AG09319 (cell line): ENCODE measurements at places on chromosomes 7 and 10.

- DNase-seq = no peak
These were observed 429.1 kb upstream of the ZMIZ1 start for GRCh38 chr10:78639629-78640028.

DNA sequence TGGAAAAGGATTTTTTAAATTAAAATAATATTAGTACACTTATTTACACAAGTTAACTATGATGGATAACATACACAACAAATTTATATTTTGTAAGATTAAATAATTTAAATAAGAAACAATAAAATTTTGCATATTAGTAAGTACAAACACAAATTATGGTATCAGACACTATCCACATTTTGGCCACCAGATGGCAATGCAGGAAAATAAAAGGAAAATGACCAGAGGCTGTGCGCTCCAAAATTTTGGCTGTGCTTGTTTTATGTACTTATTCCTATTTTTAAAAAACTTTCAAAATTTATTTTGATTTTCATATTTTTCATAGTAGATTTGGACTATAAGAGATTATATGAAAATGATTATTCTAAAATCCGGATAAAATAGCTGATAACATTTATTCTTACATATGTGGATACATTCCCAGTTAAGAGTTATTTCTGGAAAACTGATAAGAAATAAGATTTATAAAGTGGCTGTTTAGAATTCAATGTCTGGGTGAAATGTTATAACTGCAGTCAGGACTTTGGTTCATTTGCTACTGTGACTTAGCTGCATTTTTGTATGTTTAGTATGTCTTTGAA lies 274.7 kb upstream of the HGF start:
- peak; percentile 19 for DNase-seq

GRCh38 chr10:69402386-69402785 lies 14.3 kb downstream of the TACR2 start:
- no peak for DNase-seq

DNA sequence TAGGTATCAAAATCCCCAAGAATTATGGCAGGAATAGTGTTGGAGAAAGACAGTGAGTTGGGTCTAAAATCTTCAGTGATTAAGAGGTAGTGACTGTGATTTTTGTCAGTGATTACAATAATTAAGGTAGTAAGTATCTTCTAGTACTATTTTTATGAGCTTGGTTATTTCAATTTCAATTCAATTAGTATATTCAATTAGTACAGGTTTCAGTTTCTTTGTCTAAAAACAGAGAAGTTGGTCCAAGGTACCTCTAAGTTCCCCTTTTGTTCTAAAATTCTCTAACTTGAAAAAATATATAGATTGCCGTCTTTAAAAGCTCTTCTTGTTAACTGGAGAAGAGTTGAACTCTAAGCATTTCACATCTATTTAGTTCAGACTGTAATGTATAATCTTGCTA lies 82.9 kb downstream of the OTUD1 start:
- no peak for DNase-seq

DNA sequence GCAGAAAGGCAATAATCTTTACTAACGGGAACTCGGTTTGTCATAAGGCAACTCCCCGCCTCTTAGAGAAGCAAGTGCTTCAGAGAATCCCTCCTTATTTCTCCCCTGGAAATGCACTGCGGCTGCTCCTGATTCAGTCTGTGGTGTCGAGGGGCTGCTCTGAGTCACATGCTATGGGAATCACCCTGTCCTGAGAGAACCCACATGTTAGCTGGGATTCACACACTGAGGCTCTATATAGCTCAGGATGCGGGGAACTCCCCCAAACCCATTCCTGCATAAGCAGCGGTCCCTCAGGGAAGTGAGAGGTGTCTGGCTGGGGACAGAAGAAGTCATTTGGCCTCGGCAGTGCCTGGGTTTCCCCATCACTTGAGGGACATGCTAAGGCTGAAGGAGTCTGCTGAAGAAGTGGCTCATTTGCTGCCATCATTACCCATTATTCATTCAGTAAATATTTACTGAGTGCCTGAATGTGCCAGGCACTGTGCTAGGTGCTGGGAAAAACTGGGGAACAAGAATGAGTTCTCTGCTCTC lies 87.5 kb downstream of the ATXN7L1 start:
- no peak for DNase-seq

DNA sequence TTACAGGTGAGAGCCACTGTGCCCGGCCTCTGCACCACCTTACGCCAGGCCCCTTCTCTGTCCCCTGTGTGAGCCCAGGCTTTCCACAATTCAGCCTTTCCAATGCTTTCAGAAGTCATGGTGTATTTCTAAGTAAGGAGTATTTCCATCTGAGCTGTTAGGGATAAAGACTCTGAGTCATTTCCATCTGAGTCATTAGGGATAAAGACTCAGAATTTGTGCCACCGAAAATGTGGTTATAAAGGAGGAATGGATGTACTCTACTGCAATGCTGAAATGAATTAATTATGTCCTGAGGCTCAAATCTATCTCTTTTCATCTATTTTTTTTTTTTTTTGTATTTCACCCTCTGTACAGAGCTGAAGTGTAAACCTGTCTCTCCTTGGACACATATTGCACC lies 84.0 kb downstream of the GATA3 start:
- DNase-seq = no peak

GRCh38 chr10:27490807-27491206 lies 13.3 kb upstream of the RAB18 start:
- no peak for DNase-seq

GRCh38 chr10:101858723-101859500 lies 15.3 kb upstream of the KCNIP2 start:
- no peak for DNase-seq

DNA sequence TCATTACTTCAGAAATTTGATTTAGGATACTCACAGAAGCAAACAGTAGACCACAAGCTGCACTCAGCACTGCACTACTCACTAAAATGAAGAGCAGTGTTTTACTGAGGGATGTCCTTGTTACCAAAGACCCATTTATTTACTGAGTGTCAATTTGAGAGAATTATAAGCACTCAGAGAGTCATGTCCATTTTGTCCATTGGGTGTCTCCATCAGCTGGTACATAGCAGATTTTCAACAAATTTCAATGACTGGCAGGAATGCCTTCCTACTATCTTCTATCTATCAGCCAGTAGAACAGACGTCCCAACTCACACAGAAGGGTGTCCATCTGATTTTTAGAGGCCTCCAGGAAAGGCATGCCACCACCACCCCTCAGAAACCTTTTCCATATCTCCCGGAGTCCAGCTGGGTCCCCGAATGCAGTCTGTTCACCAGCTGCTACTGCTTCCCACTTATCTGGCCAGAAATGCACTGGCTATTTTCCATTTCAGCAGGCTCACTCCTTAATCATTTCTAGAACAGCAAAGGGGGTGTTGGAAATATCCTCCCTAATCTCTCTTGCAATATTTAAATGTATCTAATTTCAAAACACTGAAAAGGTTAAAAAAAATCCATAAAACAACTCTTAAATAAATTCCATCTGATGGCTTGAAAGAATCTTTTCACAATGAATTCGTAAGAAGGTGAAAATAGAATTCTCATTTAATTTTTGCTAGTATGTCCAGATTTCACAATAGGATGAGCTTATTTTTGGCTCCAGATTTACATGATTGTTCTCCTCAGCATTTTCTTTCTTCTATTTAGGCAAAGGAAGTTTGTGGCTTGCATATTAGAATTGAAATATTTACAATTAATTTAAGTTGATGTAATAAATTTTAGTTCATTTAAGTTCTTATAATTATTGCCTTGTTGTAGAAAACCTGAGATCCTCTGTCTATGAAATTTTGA lies 1164.0 kb upstream of the CELF2 start:
- no peak for DNase-seq

DNA sequence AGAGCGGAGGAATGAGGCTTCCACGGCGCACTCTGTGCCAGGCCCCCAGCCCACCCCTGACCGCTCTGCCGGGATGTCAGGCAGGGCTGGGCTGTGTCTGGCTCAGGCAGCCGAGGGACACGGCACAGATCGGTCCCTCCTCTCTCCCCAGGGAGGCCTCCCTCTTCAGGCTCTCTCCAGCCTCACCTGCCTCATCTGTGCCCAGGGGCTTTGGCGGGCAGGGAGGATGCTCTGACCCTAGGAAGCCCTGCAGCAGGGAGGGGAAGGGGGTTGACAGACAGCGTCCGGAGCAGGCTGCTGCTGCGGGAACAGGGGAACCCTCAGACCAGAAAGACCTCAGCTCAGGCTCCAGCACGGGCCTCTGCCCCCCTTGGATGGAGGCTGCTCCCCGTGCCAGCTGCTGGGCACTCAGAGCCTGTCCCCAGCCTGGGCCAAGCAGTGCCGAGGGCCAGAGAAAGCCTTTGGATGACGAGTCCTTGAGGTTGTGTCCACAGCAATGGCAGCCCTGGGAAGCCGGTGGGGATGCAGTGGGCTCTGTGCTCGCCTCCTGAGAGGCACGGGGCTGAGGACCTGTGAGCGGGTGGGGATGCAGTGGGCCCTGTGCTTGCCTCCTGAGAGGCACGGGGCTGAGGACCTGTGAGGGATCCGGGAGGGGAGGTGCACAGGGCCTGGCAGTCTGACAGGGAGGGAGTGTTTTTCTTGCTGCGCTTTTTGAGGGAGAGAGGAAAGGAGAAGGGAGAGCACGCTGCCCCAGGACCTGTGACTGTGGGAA lies 66.9 kb downstream of the FOXL3 start:
- no peak for DNase-seq

DNA sequence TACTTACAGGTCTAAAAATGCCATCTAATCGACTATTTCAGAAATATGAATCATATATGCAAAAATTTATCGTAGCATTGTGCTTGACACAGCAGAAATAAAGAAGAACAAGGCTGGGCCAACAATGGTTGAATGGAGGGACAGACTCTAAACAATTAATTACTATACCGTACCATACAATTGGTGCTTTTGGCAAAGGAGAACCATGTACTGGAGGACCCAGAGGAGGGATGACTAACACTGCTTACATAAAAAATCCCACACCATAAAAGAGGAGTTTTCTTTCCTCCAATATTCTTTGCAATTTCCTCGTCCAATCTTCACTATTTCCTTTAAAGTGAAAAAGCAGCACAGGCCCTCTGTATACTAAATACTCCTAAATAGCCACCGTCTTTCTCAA lies 94.1 kb downstream of the SGMS1 start:
- DNase-seq = no peak

DNA sequence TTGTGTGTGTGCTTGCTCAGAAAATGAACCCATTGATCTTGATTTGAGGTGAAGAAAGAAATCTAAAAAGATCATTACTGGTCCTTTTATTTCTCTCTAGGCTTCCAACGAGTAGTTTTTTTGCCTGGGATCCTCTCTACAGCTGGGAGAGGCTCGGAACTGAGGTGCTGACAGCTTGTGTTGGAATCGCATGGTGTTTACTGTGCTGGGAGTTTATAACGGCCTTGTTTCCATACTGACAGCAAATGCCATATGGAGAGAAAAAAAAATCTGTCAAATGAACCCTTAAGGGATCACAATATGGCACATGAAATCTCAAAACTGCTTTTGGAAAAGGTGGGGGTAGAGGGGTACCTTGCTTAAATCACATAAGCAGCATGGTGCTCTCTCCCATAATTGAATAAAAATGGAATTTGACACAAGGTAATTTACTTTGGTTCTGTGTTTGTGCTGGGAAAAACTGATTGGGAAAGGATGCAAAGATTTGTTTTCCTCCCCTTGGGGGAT lies 165.0 kb downstream of the RGS10 start:
- no peak for DNase-seq

GRCh38 chr10:122421742-122422141 lies 32.7 kb upstream of the ARMS2 start:
- DNase-seq = no peak

DNA sequence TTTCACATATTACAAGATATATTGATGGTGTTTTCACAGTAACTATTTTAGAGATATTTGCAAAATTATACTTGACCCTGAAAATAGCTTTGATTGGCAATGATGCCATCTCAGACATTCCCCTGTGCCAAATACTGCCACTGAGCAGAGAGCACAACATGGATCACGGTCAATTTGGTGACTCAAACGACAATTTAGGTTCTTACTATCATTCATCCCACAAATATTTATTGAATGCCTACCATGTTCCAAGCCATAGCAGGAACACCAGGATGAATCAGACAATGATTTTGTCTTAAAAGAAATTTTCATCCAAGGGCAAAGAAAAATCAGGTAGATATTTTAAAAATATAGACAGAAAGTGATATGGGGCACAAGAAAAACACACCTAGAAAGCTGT lies 153.2 kb upstream of the ADO start:
- no peak for DNase-seq

DNA sequence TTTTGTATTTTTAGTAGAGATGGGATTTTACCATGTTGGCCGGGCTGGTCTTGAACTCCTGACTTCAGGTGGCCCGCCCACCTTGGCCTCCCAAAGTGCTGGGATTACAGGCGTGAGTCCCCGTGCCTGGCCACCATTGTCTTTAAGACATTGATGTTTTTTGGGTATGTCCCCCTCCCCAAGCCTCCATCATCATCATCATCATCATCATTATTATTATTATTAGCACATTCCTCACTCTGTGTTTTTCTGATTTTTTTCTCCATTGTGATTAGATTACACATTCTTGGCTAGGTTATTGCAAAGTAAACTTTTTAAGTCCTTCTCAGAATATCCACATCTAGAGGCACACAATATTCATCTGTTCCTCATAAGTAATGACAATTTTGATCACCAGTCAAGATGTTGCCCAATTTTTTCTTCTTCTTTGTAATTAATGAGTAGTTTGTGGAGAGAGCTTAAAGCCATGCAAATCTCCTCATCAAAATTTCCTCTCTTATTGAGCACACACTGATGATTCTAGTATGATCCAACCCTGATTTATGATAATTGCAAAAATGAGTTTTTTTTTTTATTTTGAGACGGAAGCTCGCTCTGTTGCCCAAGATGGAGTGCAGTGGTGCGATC lies 47.5 kb downstream of the EPC1 start:
- peak; percentile 57 for DNase-seq

DNA sequence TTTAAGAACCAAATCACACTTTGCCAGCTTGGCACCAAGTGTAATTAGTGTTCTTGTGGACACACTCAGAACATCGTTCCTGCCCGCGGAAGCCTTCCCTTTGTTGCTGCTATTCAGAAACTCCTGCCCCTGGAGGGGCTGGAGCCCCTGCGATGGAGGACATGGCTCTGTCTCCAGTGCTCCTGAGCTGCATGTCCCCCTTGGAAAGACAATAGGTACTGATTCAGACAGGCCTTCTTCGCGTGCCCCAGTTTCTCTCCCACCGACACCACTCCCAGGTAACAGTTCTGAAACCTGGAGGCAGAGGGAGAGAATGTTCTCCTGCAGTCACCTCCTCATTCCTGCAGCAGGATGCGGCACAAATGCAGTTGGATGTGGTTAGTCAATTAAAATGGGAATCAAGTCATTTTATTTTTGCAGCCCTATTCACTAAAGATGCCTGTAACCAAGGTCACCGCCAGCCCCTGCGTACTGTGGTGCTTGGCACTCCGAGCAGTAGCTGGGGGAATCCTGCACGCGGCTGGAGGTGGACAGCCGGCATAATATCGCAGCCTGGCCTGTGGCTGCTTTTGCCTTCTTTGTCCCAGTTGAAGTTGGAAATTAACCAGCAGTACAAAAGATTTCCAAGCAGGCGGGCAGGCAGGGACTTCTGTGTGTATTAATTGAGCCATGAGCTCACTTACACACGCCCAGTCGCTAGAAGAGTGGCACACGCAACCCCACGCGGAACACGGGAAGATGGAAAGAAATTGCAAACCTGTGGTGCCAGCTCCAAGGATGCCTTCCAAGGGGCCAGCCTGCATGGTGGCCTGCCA lies 205.7 kb downstream of the EBF3 start:
- DNase-seq = no peak

GRCh38 chr7:15225981-15226380 lies 323.4 kb upstream of the DGKB start:
- no peak for DNase-seq

- DNase-seq = no peak
These were observed 40.0 kb upstream of the AGR3 start for GRCh38 chr7:16921644-16922257.
